Activated CD4-positive, alpha-beta T cell treated with anti-CD3 and anti-CD28 coated beads for 4 hours (primary cell): ENCODE measurements at places on chromosomes 12 and 14.

DNA sequence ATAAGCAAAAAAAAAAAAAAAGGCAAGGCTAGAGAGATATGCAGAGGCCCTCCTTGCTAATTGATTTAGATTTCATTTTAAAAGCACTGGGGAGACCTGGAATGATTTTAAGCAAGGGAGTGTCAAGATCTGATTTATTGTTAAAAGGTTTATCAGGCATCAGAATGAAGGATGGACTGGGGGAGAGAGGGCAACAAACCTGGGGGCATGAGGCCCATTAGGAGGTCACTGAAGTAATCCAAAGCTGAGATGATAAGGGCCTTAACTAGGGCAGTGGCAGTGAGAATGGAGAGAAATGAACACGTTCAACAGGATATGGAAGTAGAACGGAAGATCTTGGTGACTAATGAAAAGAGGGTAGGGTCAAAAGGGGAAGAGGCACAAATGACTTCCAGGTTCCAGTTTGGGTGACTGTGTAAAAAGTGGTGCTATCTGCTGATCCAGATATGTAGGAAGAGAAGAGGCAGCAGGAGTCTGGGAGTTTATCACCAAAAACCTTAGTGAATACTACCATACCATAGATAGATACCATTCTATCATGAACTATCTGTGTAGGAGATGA, 24.0 kb downstream of the KITLG start:
- no peak for DNase-seq

DNA sequence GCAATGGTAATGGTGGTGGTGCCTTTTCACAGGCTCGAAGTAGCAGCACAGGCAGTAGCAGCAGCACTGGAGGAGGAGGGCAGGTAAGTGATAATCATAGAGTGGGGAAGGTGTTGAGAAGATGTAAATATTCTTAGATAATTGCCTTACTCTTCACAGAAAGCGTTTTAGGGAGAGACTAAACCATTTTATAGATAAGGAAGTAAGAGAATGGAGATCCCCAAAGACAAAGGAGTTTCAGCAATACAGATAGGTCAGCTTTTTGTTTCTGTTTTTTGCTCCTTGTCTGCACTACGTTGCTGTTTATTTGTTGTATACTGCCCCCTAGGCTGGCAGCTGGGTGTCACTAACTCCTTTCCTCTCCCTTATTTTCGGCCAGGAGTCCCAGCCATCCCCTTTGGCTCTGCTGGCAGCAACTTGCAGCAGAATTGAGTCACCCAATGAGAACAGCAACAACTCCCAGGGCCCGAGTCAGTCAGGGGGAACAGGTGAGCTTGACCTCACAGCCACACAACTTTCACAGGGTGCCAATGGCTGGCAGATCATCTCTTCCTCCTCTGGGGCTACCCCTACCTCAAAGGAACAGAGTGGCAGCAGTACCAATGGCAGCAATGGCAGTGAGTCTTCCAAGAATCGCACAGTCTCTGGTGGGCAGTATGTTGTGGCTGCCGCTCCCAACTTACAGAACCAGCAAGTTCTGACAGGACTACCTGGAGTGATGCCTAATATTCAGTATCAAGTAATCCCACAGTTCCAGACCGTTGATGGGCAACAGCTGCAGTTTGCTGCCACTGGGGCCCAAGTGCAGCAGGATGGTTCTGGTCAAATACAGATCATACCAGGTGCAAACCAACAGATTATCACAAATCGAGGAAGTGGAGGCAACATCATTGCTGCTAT, 2.0 kb downstream of the SP1 start:
- DNase-seq, result peak; percentile 46

- DNase-seq, result no peak
Measured at GRCh38 chr14:69921052-69921451, 41.8 kb downstream of the SMOC1 start.

DNA sequence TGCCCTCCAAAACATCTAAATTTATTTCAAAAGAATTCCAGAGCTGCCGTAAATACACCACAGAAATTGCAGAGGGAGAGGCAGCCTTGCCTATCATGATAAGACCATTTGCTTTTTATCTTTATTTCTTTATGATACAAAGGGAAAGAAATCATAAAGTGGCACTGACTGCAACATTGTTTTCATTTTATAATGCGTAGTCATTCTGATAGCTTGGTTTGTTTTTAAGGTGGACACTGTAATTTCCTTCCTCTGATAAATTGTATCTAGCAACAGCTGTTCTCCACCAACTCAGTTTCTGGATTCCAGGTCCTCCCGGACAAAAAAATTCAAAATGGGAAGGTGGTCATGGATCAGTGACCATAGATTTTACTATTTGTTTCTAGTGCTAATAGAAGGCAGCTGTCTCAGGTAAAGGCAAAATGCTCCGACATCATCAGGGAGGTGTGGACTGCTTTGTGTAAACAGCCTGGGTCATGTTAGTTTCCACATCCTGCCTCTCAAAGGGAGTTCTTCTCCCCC, 623 bp upstream of the TSPAN8 start:
- DNase-seq, result no peak

DNA sequence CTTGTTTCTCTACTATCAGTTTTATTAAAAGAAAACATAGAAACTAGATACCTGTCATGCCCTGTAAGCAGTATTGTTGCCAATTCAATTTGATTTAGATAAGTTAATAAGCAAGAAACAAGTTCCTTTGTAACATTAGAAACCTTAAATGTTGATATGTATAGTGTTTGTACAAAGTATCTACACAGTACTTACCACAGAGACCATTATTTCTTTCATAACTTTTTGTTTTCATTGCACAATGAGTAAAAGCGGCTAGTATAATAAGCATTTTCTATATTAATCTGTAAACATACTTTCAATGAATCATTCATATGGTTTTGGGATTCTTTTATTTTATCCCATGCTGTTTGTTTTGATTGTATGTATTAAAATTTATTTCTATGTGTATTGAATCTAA, 305.1 kb downstream of the TTC6 start:
- DNase-seq, result no peak

DNA sequence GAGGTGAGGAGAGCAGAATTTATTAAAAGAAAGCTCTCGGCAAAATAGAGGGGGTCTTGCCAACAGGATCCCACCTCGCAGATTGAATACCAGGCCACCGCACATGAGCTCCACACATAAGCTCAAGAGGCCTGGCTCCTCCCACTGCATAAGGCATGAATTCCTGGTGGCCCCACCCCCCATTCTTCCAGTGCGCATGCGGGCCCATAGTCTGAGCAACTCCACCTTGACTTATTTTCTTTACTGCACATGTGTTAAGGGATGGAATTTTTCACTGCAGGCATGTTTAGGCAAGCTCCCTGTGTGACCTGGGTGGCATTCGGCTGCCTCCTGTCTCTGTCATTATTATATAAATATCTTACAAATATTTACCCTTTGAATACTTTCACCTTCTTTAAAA, 412.5 kb downstream of the RMST start:
- DNase-seq, result no peak

GRCh38 chr12:113660936-113661335, 189.3 kb upstream of the LHX5 start:
- no peak for DNase-seq

- DNase-seq, result no peak
Measured at GRCh38 chr12:124687174-124687902, 119.9 kb upstream of the NCOR2 start.

DNA sequence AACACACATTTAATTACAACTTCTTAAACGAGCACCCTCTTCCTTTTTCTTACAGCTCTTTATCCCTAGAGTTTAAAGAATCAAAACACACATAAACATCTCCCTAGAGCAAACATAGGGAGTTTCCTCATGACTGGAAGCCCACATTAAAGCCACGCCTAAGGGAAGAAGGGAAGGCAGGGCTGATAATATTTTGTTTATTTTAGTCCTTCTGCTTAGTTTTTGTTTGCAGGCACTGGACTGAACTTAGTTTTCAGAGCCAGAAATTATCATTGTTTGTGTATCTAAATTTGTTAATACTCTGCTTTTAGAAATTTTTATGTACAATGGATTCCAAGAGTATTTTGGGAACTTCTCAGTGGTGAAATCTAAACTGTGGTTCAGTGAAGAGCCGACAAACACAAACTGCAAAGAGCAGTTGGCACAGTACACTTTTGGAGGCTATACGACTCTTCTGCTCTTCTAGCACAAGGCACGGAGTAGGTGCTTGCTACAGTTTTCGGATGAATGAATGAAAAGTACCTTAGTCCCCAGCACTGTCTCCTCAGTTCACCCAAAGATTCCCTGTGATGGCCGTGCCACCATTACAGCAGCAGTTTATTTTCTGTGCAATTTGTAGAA, 17.6 kb upstream of the AMIGO2 start:
- no peak for DNase-seq

DNA sequence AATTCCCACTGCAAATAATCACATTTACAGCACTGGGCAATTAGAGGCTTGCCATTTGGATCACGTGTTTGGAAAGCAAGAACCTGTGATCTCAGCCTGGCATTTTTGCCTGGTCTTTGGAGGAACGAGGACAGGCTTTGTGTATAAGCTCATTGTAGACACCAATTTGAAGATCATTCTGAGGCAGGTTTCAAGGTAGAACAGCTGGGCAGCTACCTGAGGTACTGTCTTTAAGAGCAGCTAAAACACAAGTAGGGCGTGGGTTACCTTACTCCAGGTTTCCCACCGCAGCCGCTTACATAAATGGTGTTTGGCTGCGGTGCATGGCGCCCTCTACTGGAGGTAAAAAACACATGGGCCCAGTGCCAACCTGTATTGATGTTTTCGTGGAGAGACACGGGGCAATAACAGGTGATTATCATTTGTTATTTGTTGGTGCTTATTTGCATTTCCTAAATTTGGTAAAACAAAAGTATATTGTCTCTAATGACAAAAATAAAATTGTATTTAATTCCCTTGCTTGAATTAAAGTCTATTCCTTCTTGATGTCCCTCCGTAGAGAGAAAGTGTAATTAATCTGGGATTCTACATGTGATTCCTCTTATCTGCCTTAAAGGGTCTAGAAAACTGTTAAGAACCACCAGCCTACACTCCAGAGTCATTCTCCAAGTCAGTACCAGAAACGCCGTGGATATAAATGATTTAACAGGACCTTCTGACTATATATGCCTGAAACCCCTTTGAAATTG, 69.7 kb downstream of the SVOP start:
- DNase-seq, result peak; percentile 62

- no peak for DNase-seq
Measured at GRCh38 chr12:26205298-26205697, 9.9 kb downstream of the SSPN start.

- DNase-seq, result peak; percentile 71
Measured at GRCh38 chr12:94147991-94148738, at the start of gene PLXNC1. TSS of gene PLXNC1 (plus strand) at chr12:94148577. CDS start at chr12:94148972, 395 bp downstream.
